Activated CD4-positive, CD25-positive, alpha-beta regulatory T cell treated with anti-CD3 and anti-CD28 coated beads, Interleukin-2, amount 50 U/mL, for 16 hours (primary cell): ENCODE measurements at places on chromosomes 3 and 15.

DNA sequence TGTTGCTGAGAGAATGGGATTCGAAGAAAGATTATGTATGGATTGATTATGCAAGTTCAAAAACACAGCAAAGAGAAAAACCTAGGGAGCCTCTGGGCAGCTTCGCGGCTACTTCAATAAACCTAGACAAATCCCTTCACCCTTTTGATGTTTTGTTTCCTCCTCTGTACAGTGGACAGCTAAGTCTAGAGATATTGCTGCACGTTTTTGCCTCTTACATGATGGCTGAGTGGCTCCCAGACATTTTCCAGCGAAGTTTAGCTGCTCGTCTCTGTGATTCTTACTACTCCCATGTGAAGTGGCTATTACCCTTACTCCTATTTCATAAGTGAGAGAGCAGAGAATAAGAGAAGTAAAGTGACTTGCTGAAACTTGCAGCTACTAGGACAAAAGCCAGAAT, 695.0 kb upstream of the GRM7 start:
- no peak for DNase-seq

- DNase-seq: no peak
These were observed 12.2 kb upstream of the TSEN2 start for GRCh38 chr3:12472000-12472610.

DNA sequence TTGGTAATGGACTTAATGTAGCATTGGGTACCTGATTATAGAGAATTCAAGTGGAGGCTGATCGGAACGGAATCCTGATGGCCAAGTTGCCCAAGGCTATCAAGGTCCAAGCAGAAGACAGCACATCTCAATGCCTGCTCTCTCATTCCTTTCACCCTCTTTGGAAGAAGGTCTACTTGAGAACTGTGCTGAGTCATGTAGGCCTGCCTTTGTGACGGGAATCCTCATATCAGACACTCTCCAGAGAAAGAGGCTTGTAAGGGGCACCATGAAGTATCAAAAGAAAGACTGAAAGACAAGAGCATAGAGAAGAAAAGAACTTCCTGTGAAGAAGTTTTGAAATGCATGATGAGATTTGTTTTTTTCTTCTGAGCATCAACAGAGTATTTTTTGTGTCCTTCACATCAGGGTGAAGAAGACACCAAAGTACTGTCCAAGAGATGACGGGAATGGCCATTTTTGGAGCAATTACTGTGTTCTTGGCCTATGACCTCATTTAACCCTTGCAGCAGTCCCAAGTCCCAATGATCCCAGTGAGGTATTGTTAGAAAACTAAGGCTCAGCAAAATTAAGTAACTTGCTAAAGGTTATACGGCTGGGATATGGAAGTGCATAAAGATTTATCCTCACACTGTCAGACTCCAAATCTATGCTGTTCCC, 13.2 kb upstream of the LARP6 start:
- DNase-seq: no peak

- DNase-seq: no peak
These were observed 531.2 kb upstream of the SEMA6D start for GRCh38 chr15:47186075-47186474.

GRCh38 chr3:58090351-58090750, 82.1 kb downstream of the FLNB start:
- no peak for DNase-seq

DNA sequence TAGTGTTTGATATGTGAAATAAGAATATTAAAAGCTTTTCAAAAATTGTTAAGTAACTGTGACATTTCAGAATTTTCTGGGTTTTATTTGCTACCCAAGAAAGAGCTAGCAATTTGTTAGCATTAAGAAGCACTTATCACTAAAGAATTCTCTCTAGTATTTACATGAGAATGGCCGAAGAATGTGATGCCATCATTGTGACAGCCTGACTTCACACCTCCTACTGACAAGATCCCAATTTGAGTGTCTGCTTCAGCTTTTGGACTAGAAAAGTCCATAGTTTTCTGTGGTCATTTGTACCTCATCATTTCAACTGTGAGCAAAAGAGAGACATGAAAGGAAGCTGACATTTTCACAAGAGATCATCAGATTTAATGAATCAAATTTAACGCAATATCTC, 548.1 kb upstream of the AGTR1 start:
- no peak for DNase-seq

DNA sequence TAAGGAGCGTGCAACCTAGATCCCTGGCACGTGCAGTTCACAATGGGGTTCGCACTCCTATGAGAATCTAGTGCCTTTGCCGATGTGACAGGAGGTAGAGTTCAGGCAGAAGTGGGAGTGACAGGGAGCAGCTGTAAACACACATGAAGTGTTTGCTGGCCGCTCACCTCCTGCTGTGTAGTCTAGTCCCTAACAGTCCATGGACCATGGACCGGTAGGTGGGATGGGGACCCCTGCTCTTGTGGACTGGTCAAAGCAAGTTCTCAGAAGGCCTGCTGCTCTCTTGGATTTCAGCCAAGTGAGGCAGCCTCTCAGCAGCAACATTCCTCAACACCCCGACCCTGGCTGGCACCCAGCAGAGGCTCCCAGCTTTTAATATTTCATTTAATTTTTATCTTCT, 58.2 kb upstream of the SNRPA1 start:
- no peak for DNase-seq

- DNase-seq: no peak
These were observed 59.2 kb downstream of the CADPS start for GRCh38 chr3:62815981-62816380.

GRCh38 chr3:149340310-149340933, 7.0 kb upstream of the TM4SF18 start:
- no peak for DNase-seq

GRCh38 chr15:91894606-91895005, 41.1 kb downstream of the SLCO3A1 start:
- no peak for DNase-seq

- no peak for DNase-seq
These were observed 11.3 kb downstream of the CGNL1 start for GRCh38 chr15:57387564-57388076.

DNA sequence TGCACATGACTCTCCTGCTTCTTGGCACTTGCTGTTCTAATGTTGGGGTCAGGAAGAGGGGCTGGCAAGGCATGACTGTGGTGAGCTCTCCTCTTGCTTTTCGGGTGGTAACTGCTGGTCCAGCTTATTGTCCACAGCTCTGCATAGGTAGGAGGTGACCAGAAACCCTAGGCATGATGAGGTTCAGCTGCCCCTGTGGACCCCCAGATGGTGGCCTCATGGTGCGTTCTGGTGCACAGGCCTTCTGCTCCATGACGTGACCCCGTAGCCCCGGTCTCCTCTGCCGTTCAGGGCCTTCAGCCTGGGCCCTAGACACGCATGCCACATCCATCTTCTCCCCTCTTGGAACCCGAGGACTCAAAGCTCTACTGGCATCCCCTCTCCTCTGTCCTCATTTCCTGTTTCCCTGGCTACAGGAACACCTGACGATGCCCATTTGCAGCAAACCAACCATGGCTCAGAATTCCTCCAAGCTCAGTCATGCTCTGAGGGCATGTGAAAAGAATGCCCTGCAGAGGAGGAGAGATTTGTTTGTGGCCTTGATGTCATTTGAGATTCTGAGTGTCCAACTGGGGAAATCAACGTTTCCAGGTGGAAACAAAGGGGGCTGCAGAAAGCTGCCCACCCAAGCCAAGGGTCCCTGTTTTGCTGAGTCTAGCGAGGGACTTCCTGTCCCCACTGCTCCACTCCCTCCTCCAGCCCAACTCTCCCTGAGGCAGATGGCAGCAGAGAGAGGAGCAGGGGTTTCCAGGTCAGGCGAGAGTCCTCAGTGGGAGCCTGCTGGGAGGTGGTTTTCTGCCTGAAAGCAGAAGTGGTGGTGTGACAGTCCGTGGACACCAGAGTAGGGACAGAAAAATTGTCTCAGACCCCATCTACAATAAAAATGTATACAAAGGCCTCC, 198.7 kb upstream of the LYSMD4 start:
- no peak for DNase-seq

DNA sequence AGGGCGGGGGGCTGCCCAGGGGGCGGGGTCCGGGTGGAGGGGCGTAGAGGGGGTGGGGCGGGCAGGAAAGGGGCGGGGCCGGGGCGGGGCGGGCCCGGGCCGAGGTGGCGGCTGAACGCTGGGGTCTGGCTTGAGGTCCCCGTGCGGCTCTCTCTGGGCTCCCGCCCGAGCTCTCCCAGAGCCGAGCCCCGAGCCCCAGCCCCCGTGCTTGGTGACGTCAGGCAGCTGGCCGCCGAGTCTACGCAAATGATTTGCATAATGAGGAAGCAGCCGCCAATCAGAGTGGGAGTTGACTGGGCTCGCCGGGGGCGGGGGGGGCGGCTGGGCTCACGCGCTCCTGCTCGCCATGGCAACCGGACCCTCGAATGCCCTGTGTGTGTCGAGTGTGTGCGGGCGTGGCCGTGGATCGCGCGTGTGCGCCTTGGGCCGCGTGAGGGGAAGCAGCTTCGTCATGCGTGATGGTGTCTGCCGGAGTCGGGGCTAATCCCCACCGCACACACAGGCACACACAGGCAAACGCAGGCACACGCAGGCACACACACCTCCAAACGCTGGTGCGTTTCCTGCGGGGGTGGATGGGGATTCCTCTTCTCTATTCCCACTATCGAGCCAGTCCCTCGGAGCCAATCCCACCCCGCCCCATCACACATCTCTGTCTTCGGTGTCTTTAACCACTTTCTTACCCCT, at the start of gene CELF6:
TSS of gene CELF6 (minus strand) at position 173 of the 687 bp plus-strand sequence. CDS start 283 bp downstream, outside the sequence.
- peak; percentile 40 for DNase-seq

DNA sequence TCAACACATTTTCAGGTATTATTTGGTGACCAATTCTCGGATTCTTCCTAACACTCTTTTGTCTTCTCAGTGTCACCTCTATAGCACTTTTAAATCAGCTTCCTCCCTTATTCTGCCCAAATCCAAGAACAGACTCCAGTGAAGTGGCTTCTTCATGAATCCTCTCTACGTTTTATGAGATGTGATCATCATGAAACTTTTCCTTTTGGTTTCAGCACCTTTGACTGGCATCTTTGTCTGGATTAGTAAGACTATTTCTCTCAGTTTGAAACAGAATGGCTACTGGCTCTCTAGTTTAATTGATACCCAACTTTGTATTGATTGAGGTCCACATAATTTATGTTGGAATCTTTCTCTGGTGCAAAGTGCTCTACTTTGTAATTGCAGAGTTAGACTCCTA, 45.6 kb downstream of the CMC1 start:
- DNase-seq: no peak

- DNase-seq: no peak
These were observed 258.9 kb upstream of the RARB start for GRCh38 chr3:25169151-25169550.

GRCh38 chr3:30081904-30082303, 524.5 kb upstream of the TGFBR2 start:
- no peak for DNase-seq

DNA sequence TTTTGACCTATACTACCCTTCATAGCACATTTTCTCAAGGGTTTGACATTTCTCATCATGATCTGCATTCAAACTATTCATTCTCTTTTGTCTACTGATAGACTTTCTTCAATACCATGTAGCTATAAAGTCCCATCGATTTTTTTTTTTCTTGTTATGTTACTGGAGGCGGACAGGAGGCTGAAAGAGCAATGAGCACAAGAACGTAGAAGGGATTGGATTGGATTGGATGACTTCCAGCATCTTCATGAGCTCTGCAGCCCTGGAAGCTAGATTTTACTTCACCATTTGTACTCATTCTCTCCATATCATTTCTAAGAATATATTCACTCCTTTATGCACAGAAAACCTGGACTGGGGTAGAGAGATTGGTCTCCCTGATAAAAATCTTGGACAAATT, 43.2 kb downstream of the DUT start:
- DNase-seq: no peak

DNA sequence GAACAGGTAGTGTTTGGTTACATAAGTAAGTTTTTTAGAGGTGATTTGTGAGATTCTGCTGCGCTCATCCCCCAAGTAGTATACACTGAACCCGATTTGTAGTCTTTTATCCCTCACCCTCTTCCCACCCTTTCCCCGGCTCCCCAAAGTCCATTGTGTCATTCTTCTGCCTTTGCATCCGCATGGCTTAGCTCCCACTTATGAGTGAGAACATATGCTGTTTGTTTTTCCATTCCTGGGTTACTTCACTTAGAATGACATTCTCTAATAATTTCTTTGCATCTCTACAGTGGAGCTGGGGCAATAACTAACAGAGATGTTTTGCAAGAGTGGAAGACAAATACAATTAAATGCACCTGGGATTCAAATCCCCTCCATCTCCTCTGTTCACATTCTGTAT, 93.2 kb downstream of the TP63 start:
- DNase-seq: no peak

DNA sequence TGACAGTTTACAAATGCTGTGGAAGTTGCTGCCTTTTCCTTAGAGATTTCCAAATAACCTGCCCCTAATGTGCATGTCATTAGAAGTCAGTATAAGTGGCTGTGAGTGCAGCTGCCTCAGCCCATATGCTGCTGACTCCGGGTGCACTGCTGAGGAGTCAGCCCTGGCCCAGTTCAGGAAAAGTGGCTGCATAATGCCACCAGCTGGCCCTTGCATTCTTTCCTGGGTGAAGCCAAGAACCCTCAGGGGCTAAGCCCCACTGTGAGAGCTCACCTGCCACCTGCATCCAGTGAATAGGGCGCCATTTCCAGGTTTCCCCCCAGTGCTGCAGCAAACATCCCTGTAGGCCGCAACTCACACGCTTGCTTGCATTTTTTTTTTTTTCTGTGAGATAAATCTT, 139.9 kb downstream of the TJP1 start:
- no peak for DNase-seq

GRCh38 chr3:188090620-188091309, 63.2 kb upstream of the LPP start:
- DNase-seq: no peak

DNA sequence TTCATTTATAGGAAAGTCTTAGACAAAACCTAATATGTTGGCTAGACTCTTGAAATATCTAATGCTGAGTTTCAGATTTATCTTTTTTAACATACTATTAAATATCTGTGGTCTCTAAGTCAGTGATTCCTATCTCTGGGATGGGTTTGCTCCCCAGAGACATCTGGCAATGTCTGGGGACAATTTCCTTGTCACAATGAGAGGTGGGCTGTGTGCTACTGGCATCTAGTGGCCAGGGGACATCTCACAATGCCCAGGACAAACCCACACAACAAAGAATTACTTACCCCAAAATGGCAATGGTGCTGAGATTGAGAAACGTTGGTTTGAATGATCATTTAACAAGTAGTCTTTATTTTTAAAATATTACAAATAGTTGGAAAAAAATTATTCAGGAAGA, 602.1 kb downstream of the MAGI1 start:
- DNase-seq: no peak

GRCh38 chr3:137768361-137769321, 4.5 kb downstream of the SOX14 start:
- DNase-seq: no peak

- DNase-seq: no peak
These were observed 84.2 kb downstream of the MYO9A start for GRCh38 chr15:72033711-72034110.

- DNase-seq: no peak
These were observed 102.7 kb downstream of the VPS8 start for GRCh38 chr3:184914628-184915027.

DNA sequence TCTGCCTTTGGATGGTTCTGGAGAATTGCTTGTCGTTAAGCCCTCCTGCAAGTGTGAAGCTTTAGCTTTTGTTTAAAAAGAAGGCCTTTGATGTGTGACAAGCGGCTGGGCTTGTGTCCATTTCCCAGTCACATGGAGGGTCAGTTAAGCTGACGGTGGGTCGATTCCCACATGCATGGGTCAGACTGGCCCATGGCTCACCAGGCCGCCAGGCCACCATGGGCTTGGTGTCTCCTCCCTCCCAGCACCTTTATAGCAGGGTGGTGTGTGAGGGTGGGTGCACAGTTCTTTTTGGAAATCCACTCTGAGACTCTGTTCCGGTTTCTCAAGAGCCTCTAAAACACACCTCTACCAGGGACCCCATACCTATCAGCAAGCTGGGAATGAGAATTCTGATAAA, 67.2 kb downstream of the SCN5A start:
- DNase-seq: no peak
